ENCODE measurements at places on chromosomes 5 and 9.

DNA sequence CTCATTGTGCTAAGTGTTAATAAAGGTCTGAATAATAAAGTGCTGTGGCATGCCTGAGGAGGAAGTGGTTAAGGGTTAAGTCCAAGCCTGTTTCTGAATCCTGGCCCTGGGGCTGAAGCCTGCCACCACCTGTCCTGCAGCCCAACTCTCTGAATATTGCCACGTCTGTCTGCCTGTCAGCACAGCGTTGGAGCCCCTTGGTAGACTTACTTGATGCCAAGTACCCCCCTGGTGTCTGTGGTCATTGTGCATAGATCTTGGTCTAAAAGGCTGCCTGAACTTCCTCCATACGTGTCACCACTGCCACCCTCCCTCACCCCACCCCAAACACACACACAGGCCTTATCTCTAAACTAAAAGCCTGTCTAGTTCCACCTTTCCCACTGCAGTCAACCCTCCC is 35.4 kb upstream of the SLC2A8 start:
- no peak for DNase-seq

DNA sequence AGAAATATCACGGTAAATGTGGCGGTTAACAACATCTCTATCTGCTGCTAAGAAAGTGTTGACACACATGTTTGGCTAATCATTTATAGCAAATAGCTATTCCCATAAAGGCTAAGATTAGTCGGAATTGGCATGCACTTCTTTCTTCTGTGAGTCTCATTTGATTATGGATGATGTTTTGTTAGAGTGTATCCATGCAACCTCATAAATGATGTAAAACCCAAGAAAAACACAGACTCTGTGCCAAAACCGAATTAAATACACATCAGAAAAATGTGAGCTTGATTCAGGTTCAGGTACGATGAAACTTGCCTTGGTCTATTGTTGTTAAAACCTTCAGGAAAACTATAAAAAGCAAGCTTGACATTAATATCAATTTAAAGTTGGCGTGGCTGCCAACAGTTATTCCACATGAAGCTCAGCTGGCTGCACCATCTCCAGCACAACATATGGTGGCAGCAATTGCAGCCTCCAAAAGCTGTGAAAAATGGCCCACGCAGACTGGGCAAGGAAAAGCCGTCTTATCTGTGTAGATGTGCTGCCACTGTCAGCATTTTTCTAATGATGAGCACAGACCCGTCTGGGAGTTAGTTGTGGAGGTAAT is 41.1 kb upstream of the ICE1 start:
- no peak for DNase-seq

DNA sequence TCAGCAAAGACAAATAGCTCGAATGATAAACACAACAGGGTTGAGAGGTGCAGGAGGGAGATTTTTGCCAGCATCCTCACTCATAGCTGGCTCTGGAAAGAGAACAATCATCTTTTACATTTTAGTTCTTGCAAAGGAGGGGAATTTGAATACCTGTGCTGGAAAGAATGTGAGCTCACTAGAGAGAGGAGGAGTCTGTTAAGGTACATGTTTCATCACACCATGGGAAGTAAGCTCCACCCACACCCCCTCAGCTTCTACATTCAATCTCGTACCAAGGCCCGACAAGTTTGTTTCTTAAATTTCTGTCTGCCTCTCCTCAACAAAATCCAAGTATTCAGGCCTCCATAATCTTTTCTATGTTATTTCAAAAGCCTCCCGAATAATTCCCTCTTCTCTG is 254.6 kb downstream of the BRINP1 start:
- no peak for DNase-seq

DNA sequence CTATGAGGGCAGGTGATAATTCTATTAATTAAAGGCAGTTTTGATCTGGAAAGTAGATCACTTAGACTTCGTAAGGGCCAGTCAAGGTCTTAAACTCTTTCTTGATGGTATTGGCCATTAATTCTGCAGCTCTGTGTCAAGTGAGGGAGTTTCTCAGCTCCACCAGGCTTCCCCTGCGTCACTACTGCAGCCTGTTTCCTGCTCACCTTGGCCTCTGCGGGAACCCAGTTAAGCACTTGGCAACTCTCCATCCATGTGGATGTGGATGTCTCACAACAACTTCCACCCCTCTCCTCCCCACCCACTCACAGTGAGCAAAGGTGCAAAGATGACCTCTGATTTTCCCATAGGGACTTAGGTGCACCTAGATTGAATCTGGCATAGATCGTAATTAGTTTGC is 191.6 kb downstream of the PLK2 start:
- DNase-seq: no peak

DNA sequence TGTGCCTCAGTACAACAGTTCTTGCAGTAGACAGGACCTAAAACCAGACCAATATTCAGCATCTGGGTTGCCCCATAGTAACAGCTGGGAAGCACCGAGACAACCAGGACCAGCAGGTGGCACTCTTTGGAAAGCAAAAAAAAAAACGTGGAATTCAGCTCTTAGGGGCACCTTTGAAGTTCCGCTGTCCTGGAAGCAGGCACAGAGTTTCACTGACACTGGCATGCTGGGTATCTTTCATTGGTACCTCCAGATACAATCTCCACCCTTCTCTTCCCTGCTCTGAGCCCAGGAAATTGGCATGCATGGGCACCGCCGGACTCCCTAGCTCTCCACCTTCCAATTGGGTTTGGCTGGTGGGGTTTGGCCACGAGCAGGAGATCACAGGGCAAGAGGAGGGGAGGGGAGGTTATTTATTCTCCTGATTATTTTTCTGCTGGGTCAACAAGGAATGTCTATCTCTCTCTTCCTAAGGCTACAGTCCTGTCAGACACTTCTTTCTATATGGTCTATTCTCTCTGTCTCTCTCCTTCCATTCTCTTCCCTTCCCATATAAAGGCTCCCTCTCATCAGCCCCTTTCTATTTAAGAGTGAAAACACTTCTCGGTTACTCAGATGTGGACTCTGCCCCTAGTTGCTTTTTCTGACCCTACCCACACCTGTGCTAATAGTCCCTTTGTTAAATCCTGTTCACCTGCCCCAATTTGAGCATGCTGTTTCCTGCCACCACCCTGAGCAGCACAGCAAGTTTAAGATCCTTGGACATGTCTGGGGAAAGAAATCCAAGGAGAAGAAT is 1.9 kb upstream of the IDNK start:
- peak; percentile 52 for DNase-seq

GRCh38 chr9:125608489-125609224 is 98.4 kb downstream of the MAPKAP1 start:
- DNase-seq: peak; percentile 34

- no peak for DNase-seq
Measured at GRCh38 chr5:35855187-35855586, 1.5 kb upstream of the IL7R start.

All from IMR-90 (cell line).